ENCODE measurements at places on chromosomes 11 and 22. TPM values are rescaled to one million over a fixed set of nuclear protein-coding genes. Genes with fewer than 3 reads are reported as not detected.

DNA sequence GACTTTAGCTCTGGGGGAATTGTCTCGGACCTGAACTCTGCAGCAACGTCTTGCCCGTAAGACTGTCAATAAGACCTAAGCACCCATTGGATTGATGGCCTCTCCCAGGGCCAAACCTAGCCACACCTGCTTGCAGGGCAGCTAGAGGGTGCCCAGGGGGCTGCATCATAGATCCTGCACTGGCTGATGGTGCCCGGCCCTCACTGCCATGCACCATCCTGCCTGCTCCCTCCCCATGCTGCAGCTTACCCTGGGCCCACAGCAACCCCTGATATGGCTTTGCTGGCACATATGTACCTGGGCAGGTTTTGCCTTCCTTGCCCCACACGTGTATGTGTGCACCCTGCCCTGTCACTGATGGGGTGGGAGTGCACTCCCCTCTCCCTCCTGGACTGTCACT, 8.9 kb upstream of the BBOX1 start:
- no peak for DNase-seq

- no peak for DNase-seq
Observed at GRCh38 chr11:44387825-44388224, 77.9 kb upstream of the ALX4 start.

GRCh38 chr22:25000686-25001085, 48.2 kb downstream of the KIAA1671 start:
- DNase-seq, result no peak

- no peak for DNase-seq
Observed at GRCh38 chr11:113464416-113464815, 10.8 kb downstream of the DRD2 start.

DNA sequence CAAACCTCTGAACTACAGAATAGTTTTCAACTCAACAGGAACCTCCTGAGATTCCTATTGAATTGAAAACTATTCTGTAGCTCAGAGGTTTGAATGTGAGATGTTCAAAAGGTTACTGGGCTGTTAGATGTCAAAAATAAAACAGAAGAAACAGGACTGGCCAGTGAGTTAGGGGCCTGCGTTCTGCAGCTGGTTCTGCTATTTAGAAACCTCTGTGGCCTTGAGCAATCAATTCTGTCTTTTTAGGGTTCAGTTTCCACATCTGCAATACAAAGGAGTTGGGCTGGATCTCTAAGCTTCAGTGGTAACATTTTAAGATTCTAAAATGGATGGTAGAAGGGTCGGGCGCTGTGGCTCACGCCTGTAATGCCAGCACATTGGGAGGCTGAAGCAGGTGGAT, 55.8 kb downstream of the CLMP start:
- no peak for DNase-seq

DNA sequence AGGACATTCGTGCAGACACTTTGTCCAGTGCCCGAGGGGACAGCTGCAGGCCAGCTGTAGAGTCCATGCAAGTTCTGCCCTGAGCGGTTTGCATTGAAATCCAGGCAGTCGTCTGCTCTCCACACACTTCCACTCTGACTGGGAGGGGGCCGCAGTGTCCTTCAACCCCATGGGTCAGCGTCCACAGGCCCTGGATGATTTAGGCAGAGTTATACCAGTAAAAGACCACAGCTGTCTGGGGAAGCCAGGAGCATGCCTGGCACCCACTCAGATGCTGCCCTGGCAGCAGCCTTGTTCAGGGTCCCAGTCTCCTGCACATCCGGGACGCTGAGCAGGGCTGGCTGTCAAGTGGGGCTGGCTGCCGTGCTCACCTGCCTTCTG, 26.5 kb downstream of the KRTAP5-5 start:
- DNase-seq, result no peak

DNA sequence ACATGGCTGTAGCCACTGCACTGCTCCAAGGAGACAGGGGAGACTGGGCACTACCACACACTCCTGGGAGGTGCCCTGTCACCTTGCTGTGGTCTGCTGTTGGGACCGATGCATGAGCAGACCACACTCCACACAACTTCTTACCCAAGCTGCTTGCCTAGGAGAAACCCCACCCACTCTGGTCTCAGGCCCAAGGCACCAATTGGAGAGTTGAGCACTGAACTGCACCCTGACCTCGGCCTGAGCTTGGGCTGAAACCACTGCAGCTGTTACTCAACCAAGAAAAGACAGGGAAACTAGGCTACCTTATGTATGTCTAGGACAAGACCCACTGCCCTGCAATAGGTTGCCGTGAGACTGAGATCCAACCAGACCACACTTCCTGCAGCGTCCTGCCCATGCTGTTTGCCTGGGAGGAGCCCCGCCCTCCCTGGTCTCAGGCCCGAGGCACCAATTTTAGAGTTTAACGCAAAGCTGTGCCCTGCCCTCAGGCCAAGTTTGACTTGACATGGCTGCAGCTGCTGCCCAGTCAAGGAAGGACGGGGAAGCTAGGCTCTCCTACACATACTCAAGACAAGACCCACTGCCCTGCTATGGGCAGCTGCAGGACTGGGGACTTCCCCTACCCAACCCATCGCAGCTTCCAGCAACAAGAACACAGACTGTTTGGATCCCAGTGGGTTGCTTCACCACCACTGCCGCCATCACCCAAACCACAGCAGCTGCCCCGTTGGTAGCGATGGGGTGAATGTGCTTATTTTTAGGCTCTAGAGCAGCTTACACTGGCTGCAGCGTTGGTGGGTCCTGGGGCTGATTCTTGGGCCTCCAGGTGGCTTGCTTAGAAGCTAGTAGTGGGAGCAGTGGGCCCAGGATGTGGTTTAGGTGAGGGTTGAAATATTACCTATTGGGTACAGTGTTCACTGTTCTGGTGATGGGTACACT, 66.8 kb downstream of the BRD1 start:
- DNase-seq, result no peak

- no peak for DNase-seq
Observed at GRCh38 chr11:8561461-8561860, 32.6 kb downstream of the STK33 start.

DNA sequence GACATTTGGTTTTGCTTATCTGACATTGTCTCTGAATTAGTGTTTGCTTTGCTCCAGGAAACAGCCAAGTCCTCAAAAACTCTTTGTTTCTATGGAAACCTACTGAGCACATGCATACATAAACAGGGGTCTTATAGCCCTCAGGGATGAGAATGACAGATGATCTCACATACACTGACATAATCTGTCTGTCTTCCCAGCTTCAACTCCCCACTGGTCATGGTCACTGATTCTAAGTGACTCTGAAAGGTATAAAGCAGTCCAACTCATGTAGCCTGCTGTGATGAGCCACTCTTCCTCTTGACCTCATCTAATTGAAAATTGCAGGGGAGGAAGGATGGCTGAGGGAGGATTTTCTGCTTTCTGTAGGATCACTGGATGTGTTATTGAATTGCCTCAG, 12.6 kb downstream of the ZNF143 start:
- no peak for DNase-seq

DNA sequence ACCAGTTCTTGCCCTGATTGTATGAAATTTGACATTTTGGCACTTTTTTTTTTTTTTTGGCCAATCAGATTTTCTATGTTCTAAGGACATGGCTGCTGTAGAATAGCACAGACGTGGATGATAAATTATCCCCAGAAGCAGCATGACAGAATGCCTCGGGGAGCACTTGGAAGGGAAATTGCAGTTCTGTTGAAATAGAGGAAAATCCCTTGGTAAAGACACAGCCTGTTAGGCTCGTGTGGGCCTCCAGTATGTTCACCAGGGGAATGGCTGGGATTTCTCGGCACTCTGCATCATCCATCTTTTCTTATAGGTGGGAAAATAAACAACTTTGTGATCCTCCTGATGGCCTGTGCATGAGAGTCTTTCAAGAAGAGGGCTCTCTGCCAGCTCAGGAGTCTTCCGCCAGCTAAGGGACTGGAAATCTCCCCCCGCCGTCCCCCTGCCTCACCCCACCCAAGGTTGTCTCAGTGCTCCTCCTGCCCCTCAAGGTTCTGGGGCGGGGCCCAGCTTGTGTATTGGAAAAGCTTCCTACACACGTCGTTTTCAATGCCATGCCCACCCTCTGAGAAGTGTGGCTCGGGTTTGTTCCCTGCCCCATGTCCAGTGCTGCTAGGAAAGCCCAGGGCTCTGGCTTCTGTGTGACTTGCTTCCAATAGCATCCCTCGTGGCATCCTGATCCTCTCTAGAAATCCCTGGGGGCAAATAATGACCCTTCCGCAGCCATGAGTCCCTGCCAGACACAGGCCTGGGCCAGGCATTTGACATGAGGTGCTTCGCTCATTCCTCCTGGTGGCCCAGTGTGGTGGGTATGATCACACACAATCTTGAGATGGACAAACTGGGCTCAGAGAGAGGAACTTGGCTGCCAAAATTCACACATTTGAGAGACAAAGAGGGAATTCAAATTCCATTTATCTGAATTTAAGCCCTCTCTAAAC, 70.6 kb upstream of the ATXN10 start:
- no peak for DNase-seq

- DNase-seq, result peak; percentile 90
Observed at GRCh38 chr11:18706330-18707243, 8.0 kb downstream of the TMEM86A start.

DNA sequence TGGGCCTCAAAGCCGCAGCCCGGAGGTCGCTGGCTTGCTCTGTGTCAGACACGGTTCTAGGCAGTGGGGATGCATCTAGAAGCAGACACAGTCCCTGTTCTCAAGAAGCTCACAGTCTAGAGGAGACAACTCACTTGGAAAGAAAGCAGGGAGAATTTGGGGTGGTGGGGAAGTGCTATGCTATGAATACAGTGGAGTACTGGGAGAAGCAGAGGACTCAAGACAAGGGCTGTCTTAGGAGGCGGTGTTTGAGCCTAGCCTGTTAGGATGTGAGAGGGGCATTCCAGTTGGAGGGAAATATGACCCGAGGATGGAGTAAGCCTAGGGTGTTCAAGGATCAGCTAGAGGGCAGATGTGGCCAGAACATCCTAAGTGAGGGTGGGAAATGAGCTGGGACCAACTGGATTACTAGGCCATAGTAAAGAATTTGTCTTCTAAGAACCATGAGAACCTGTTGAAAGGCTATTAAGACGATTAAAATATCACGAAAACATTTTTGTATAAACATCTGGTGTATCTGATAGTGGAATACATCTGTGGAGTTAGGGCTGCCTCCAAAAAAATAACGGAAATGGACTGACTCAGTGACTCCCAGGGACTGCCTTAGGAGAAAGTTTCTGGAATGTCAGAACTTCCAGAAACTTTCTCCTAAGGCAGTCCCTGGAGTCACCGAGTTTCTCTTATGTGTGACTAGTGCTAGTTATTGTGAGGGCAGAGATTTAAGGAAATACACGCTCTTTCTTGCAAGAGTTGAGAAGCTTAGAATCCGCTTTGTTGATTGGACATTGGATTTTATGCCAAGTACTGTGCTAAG, 1.1 kb upstream of the PITPNB start:
- DNase-seq, result peak; percentile 81

GRCh38 chr11:19577391-19577975, 135.2 kb upstream of the NAV2 start:
- DNase-seq, result peak; percentile 72

TRIM6 gene
- 4.1 TPM for total RNA-seq

BATF2 gene
- not detected for total RNA-seq

HEPN1 gene
- not detected for total RNA-seq

C11orf86 gene
- not detected for total RNA-seq
